Stimulated activated CD8-positive, alpha-beta memory T cell treated with anti-CD3 and anti-CD28 coated beads, Interleukin-7, amount 100 ng/mL, for 1 hour (primary cell): ENCODE measurements at places on chromosomes 5 and 9.

DNA sequence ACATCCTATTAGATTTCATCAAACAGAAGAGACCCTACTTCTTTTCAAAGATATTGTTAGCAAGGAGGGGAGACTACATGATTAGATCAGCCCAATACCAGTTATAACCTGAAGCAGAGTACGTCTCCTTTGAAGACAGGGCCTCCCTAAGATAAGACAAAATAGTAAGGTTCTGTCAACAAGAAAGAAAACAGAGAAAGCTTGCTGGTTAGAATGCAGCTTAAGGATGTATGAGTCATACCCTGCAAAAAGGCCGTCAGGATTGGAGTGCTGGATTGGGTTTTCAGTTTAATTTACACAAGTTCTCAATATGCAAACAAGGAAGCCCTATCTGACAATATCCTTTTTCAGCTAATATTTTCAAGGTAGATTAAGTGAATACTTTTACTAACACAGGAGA, 1581.2 kb upstream of the WWC1 start:
- DNase-seq, result no peak

DNA sequence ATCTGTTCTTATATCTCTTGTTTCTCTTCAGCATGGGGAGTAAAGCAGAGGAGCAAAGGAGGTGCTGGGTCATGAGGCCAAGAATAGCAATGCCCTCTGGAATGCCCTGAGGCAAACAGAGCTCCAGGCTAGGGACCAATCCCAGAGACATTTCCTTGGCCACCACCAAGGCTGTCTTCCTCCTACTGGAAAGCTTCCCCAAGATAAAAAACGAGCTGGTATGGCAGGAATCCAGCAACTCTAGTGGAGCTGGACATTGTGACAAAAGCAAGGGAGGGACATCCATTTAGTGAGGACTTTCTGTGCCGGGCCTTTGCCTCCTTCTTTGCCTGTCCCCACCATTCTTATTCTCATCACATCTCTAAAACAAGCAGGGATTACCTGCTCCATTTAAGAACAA, 161.6 kb downstream of the ASTN2 start:
- no peak for DNase-seq

DNA sequence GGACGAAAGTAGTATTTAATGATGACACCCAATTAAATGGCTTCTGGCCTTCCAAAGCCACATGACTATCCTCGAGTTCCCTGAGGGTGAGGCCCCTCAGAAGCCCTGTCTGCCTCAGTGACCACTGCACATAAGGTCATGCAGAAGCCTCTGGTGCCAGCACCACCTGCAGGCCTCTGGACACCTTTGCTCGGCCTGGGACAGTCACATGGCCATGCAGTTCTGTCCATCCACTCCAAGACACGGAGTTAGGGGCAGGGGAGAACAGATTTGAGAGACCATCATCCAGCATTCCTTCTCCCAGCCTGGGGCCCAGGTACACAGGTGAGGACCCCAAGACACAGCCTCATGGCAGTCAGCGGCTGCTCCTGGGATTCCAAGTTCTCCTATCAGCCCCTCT, 145.0 kb downstream of the ROR2 start:
- DNase-seq, result no peak

GRCh38 chr5:45694971-45695803, 993 bp downstream of the HCN1 start:
- DNase-seq, result no peak

GRCh38 chr5:30479104-30479503, 714.4 kb upstream of the CDH6 start:
- no peak for DNase-seq
